ENCODE measurements at places on chromosomes 1 and 21.
A peak's percentile ranks its signal among the peaks of the same experiment; 100 is the strongest.

- no peak for DNase-seq
Measured at GRCh38 chr1:197195100-197195499, 48.6 kb upstream of the ASPM start.

GRCh38 chr1:244730153-244730933, 77.4 kb downstream of the DESI2 start:
- no peak for DNase-seq

DNA sequence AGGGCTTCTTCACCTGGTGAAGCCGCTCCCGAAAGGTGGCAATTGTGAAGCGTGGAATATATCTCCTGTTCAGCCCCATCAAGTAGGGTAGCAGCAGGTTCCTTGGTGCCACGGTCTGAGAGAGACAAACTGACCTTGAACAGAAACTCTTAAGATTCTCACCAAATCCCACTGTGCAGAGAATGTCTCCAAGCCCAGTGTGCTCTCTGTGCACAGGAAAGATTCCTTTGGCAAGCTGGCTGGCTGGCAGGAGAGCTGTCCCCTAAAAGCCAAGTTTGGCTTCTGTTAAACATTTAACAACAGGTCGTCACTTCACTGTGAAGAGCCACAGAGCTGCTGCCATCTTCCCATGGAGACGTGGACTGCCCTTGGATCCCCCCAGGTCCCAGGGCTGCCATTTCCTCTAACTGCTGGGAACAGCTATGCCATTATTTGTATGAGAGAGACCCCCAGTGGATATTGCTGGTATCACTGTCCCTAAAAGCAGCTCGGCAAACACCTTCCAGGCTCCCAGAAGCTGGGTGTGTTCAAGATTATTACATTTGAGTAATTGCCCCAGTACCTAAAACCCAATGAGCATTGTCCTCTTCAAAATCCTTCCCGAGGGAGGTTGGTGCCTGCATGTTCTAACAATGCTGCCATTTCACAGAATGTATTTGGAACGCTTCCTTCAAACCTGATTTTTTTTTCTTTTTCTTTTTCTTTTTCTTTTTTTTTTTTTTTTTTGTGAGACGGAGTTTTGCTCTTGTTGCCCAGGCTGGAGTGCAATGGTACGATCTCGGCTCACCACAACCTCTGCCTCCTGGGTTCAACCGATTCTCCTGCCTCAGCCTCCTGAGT, 71.8 kb downstream of the CD58 start:
- DNase-seq, result peak; percentile 27

DNA sequence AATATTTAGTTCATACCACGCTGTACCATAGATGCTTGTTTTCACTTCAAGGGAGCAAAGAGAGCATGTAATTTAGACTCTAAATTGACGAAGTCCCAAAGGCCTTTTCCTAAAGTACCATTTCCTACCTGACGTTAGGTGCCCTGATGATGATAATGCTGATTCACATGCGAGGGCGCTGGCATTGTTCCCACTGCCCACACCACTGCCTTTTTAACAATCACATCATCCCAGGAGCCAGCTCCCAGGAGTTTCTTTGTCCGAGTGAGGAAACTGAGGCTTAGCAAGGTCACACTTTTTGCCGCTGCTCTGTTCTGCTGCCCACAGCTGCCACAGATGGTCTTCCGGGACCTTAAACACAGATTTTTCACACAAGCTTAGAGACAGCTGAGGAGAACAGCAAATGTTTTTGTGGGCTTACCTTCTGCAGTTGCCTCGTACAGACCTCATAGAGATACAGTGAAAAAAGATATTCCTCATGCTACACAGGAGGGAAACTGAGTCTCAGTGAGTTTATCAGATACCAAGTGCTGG, 69.4 kb downstream of the EVA1C start:
- no peak for DNase-seq

- DNase-seq, result no peak
Measured at GRCh38 chr1:40740997-40741736, 42.4 kb upstream of the KCNQ4 start.

GRCh38 chr1:200292699-200293098, 117.1 kb downstream of the ZNF281 start:
- DNase-seq, result no peak

GRCh38 chr1:212951947-212952640, 1.8 kb downstream of the VASH2 start:
- DNase-seq, result no peak

DNA sequence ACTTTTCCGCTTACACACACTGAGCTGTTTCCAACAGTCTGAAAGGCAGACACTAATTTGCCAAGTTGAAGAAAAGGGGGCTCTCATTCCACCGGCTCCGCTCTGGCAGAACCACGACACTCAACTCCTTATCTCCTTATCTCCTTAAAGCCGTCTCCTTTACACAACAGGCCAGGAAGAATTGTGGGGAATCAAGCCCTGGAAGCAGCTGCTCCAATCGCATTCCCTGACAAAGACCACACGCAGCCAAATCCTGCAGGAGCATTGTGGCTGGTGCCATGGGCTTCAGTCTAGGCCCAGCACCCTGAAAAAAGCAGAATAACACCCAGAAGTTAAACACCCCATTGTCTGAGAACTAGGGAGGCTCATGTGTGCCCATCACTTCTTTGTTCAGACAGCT, 24.1 kb downstream of the SUSD4 start:
- no peak for DNase-seq
